ENCODE measurements at places on chromosomes 16 and 17. TPM values are rescaled to one million over a fixed set of nuclear protein-coding genes. Genes with fewer than 3 reads are reported as not detected.

B3GNT9 gene
- polyA plus RNA-seq: 10.9 TPM

TP53TG3C gene
- not detected for polyA plus RNA-seq

PRSS27 gene
- 0.33 TPM for polyA plus RNA-seq

LCMT1 gene
- polyA plus RNA-seq: 31.6 TPM

ATP1B2 gene
- not detected for polyA plus RNA-seq

GPR139 gene
- polyA plus RNA-seq: not detected

PDE6G gene
- polyA plus RNA-seq: not detected

All from mammary epithelial cell (primary cell).